ENCODE measurements at places on chromosomes 7 and 10. TPM values are rescaled to one million over a fixed set of nuclear protein-coding genes. Genes with fewer than 3 reads are reported as not detected.

DNA sequence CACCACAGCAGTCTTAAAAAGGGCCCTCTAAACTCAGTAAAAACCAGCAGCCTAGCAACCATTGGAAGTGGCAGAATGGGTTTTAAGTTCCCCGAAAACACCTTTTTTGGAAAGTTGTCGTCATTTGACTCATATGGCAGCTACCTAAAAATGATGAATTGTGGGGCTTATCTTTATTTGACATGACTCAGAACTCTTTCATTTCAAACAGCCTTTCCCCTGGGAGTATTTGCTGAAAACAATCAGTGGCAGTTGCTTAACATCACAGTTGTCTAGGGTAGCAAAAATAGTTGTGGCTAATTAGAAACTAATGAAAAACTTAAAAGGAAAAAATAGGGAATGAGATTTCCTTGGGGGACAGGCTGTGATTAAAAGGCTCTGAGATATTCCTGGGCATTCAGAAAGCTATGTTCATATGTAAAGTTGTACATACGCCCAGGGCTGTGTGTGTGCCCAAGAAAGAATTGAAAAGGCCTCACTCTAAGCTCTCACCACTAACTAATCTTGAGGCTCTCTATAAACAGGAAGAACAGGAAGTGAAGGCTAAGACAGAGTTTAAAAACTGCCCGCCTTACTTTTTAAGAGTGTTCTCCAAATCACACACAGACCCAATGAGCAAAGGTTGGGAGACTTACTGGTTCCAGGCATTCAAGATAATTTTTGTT lies 81.7 kb upstream of the HECTD2 start:
- no peak for DNase-seq

- no peak for DNase-seq
Measured at GRCh38 chr7:102472126-102473041, 6.3 kb downstream of the POLR2J start.

- peak; percentile 96 for DNase-seq
Measured at GRCh38 chr7:76069238-76069638, 21.3 kb downstream of the MDH2 start.

DNA sequence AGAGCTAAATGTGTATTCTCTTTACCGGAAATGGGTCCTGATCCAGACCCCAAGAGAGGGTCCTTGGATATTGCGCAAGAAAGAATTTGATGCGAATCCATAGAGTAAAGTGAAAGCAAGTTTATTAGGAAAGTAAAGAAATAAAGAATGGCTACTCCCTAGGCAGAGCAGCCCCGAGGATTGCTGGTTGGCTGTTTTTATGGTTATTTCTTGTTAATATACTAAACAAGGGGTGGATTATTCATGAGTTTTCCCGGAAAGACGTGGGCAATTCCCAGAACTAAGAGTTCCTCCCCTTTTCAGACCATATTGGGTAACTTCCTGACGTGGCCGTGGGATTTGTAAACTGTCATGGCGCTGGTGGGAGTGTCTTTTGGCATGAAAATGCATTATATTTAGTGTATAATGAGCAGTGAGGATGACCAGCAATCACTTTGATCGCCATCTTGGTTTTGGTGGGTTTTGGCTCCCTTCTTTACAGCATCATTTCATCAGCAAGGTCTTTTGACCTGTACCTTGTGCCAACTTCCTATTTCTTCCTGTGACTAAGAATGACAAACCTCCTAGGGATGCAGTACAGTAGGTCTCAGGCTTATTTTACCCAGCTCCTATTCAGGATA lies 60.4 kb downstream of the ARL4A start:
- peak; percentile 50 for DNase-seq

DNA sequence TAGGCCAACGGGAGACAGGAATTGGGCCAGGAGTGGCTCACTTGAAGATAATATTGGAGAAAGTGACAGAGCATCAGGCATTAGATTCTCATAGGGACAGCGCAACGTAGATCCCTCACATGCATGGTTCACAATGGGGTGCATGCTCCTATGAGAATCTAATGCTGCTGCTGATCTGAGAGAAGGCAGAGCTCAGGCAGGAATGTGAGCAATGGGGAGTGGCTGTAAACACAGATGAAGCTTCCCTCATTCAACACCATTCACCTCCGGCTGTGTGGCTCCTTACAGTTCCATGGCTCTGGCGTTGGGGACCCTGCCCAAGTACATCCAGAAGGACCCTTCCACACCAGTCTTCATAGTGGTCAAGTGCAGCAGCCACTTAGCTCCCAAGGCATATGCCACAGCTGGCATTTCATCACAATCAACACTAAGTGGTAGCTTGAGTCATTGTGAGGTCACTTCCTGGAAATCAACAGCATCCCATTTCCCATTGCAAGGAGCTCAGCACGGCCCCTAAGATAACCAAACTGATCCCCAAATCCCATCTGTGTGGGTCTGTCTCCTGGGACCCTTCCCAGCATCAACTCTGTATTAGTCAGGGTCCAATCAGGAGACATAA lies 174.5 kb downstream of the TPST1 start:
- peak; percentile 76 for DNase-seq

NPSR1 gene
- total RNA-seq, result not detected

NKX2-3 gene
- 0.12 TPM for total RNA-seq

MUC12 gene
- 4.5 TPM for total RNA-seq
